ENCODE measurements at places on chromosomes 5 and 9. TPM values are rescaled to one million over a fixed set of nuclear protein-coding genes. Genes with fewer than 3 reads are reported as not detected.

The GARIN3 gene
- polyA plus RNA-seq: not detected

The FAM78A gene
- 1.0 TPM for polyA plus RNA-seq

The UBAC1 gene
- 69.3 TPM for polyA plus RNA-seq

DNA sequence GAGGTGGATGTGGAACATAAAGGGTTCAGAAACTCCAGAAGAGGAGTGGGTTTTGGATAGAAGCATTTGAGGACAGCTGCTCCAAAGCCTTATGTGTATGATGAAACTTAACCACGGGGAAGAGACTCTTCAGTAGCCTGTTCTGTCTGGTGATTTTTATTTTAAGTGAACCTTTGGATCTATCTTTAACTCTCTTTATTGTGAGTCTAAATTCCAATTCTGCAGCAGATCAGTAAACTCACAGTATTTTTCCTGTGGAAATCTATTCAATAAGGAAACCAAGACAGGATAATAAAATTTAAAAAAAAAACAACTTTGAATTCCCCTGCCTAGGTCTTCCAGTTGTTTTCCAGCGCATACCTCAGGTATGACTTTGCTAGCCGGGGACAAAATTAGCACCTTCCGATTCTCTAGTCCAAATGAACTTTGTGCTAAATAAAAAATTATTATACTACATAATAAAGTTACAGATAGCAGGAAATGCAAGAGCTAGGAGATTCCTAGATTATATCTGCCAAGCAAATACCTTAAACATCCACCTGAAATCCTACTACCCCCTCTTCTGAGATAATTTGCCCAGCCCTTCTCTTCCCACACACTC is 101.9 kb downstream of the NLN start:
- DNase-seq: no peak

- no peak for DNase-seq
Observed at GRCh38 chr5:58191443-58191842, 268.4 kb downstream of the PLK2 start.

DNA sequence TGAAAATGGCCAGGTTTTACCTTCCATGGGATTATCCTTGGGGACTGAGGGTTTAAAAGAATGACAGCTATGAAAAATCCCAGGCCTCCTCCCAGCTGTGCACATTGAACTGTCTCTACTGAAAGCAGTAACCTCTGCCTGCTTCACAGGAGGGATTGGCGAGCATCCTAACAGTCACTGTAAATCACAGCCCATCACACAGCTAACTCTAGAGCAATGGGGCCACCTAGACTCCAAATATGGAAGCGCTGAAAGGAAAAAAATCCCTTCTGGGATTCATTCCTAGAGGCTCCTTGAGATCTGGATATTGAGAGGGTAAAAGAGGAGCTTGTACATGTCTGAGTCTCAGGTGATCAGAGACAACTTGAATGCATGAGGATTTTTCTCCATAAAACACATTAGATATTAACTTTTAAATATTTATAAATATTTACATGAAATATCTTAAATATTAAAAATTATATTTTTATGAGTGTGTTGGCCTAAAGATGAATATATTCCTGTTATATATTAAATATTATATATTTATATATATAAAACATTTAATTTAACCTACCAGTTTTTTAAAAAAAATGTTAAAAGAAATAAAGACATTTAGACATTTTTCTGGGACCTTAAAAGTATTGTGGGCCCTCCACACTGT is 133.8 kb upstream of the SLC24A2 start:
- peak; percentile 72 for DNase-seq

GRCh38 chr5:142455856-142456255 is 131.0 kb upstream of the SPRY4 start:
- DNase-seq: no peak

DNA sequence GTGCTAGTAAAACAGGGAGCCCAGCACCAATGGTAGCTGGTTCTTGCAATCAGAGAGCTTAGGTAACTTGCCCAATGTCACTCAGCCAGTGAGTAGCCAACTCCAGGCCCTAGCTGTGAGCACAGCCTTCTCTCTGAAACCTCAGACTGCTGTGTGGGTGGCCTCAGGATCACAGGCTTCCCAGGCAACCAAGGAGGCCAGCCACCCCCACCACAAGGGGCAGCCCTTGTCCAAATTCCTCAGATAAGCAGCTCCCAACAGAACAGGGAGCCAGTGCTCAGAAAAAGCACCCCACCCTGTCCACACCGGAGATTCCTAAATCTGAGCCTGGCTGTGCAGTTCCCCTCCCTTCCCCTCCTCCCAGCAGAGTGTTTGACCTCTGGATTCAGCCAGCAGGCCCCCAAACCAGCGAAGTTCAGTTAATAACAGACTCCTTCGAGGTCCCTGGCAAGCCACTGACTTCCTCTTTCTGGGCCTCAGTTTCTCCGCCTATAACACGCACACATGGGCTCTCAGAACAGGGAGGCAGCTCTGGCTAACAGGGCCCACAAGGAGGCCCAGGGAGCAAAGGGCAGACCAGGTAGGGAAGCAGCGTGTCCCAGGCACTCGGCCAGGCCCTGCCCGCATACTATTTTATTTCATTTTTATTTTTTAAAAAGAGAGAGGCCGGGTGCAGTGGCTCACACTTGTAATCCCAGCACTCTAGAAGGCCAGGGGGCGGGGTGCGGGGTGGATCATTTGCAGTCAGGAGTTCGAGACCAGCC is 2.7 kb downstream of the EEIG1 start:
- no peak for DNase-seq

- DNase-seq: no peak
Observed at GRCh38 chr9:76913467-76913866, 7.6 kb upstream of the PRUNE2 start.

Measured in SK-N-SH (cell line).